Naive thymus-derived CD8-positive, alpha-beta T cell (primary cell): ENCODE measurements at places on chromosomes 7 and 10.

DNA sequence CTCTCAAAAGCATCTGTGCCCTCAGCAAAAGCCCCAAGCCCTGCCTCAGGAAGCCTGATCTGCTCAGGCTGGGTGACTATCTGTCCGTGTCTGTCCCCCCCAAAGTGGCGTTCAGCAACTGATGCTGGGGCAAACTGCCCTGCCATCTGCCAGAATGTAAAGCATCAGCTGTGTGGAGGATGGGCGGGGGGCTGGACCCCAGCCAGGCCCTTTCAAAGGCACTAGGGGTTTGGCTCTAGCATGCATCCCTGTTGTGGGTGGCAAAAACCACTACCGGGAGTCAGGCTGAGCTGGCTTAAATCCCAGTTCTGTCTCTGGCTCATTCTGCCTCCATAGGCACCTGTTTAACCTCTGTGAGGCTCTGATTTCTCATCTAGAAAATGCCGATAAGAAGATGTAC is 35.5 kb downstream of the GPRIN2 start:
- DNase-seq = no peak

DNA sequence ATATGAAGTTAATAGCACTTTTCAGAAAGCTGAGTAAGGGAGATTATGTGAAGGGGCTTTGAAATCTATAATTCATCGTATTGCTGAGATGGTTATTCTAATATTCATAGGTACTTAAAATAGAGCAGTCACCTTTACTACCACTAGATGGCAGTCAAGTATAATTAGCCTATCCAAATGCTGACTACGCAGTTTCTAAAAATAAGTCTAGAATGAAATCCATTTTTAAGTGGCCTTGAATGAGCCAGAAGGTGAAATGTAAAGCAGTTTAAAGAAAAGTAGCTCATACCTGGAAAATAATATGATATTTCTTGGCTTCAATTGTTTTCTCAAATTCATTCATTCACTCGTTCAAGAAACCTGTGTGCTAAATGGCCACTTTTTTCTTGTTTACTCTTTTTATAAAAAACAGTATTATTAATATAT is 1277.1 kb downstream of the GATA3 start:
- no peak for DNase-seq

GRCh38 chr7:20783700-20784387 is 2.8 kb downstream of the SP8 start:
- DNase-seq = no peak

- DNase-seq = no peak
These were observed 97.7 kb upstream of the FGFR2 start for GRCh38 chr10:121695731-121696464.

DNA sequence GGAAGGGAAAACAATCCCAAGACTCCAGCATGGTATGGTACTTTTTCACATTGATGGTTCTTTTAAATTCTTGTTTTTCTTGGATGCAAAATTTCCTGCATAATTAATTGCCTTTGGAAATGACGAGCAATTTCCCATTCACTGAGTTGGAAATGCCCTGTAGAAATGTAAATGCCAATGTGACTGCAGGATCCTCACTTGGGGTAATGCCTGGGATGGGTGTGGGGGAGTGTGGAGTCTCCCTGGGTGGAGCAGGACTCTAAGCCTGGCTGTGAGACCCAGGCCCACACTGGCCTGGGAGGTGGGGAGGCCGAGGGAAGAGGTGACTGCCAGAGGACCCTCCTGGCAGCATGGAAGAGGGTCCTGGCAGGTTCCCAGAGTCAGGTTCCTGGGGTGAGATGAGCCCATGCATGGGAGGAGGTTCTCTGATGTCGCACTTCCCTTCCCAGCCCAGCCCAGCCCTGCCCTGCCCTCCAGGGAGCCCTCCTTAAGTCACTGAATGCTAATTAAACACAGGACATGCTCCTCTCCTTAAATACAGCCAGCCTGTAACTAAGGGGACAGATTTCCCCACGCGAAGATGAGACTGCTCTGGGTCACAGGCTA is 157.9 kb downstream of the GFRA1 start:
- no peak for DNase-seq

GRCh38 chr7:114293289-114294012 is 121.2 kb upstream of the FOXP2 start:
- no peak for DNase-seq

DNA sequence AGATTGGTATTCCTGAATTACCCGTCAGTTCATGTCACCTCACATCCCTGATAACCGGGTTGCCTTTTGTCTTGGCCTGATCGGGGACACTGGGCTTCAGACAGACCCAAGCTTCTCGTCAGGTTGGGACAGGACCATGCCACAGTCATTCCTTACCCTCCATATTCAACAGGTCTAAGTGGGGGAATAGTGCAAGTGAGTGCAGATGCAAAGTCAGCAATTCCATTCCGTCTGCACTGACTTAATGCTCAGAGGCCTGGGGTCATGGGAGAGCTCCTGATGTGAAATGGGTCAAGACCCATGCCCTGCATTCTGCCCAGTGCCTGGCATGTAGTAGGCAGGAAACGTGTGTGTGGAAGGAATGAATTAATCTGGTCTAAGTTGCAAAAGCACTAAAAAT is 95.4 kb upstream of the PITRM1 start:
- no peak for DNase-seq

DNA sequence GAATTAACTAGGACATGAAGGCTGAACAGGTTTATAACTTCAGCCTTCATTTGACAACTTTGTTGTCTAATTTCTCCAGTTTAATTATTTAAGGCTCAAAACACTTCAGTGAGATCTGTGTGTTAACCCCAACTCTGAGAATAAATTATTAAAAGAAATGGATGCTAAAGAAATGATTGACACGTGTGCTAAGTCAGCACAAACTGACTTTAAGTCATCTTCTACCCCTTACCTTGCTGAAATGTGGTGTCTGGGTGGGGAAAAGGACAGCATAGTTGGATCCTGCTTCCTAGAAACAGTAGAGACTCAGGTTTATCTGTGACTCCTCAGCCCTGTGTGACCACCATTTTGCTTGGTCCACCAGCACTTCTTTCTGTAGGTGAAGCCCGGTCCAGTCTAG is 324.8 kb upstream of the NPSR1 start:
- no peak for DNase-seq

- no peak for DNase-seq
These were observed 1.1 kb downstream of the RADIL start for GRCh38 chr7:4882169-4883032.

- no peak for DNase-seq
These were observed 221.1 kb downstream of the SEMA3E start for GRCh38 chr7:83427884-83428283.
